ENCODE measurements at places on chromosomes 2 and 18.

- no peak for DNase-seq
Measured at GRCh38 chr2:128633501-128633900, 314.8 kb upstream of the HS6ST1 start.

DNA sequence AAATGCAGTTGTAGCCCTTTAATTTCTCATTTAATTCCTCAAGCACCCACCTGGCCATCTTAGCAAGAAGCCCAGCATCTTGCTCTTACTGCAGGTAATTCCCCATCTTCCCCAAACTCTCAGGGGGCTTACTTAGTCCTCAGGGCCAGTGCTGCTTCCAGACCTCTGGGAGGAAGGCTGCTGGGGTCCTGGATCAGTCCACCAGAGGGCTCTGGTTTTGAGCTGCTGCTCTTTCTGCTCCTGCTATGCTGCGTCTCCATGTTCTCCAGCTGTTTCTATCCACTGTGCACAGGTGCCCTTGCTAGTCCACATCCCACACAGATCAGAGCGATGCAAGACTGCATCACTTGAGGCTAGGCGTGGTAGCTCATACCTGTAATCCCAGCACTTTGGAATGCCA, 34.5 kb upstream of the TMEM87B start:
- DNase-seq: no peak

DNA sequence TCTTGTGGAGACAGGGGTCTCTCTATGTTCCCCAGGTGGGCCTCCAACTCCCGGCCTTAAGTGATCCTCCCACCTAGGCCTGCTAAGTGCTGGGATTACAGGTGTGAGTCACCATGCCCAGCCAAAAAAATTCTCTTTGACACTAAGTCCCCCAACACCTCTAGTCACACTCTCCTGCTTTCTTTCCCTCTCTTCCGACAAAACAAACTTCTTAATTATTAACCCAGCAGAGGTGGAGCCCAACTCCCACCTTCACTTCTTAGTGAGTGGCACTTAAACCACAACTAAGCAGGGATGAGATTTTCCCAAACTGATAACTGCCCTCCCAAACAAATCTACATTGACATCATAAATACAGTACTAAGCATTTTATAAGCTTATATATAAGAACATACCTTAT, 60.5 kb upstream of the PMAIP1 start:
- no peak for DNase-seq

DNA sequence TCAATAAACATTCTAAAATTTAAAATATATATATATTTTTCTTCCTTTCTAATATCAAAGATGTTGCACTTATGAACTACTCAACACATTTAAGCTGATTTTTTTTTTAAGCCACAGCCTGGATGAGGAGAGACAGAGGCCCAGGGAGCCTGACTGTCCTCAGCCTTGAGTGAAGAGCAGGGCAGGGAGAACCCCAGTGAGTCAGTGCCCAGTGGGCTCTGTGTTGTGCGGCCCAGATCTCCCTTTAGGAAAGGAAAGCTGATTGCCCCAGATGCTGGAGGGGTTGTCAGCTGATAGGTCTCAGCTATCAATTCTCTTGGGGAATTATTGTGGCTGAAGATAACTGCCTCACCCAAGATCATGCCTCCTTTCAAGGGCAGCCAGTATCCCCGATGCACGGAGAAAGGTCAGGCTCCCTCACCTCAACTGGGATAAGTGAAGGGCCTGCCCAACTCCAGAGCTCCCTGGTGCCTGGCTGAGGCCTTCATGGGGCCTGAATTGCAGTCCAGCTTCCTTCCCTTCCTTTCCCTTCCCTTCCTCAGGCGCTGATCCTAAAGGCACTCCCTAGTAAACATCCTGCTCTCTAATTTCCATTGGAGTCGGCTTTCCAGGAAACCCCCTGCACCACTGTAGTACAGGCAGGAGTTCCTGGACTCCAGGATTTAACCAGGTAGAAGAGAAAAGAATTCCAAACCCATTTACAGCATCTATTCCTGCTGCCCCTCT, 106.9 kb upstream of the ATL2 start:
- no peak for DNase-seq

GRCh38 chr2:27123302-27124150, at the start of gene ABHD1:
TSS of gene ABHD1 (plus strand) at chr2:27123815. CDS start at chr2:27123949, 134 bp downstream.
- peak; percentile 50 for DNase-seq

GRCh38 chr2:65465857-65466256, 33.5 kb upstream of the SPRED2 start:
- no peak for DNase-seq

- DNase-seq: no peak
Measured at GRCh38 chr2:200689115-200689514, 103.3 kb downstream of the AOX1 start.

GRCh38 chr2:238240757-238241711, 1.2 kb upstream of the HES6 start:
- DNase-seq: peak; percentile 79

DNA sequence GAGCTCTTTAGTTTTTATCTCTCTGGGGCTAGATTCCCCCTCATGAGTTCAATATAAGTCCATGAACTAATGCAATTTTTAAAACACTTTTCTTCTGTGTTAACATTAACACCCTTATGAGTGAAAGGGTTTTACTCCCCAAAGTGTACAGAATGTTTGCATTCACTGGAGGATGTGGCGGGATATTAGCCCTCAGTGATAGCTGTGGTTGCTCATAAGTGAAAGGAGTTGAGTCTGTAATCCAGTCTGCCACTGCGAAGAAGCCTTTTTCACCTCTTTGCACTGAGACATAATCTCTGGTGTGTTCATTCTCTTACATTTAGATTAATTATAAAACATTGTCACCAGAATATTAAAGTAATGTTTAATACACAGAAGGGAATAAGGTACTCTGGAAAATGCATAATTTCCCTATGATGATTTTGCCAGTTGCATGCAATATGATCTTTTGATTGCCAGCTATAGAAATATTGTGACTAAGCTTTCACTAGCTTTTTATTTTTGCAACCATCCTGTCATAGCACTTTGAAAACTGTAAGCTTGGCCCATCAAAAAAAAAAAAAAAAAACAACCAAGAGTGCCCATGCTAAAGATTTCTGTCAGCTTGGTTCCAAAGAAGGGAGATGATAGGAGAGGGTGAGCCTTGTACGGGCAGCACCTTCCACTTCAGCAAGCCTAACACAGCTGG, 113.2 kb downstream of the BCL11A start:
- DNase-seq: no peak
